ENCODE measurements at places on chromosomes 5 and 9.

GRCh38 chr5:156435101-156435500, 108.1 kb downstream of the SGCD start:
- peaks cover 6% of the 10 kb centered on the region for H3K27me3 ChIP-seq
- no peak overlapping the region for H3K4me3 ChIP-seq
- no peak overlapping the region for H3K27ac ChIP-seq
- no peaks in the 10 kb centered on the region for H3K36me3 ChIP-seq
- H3K4me1 ChIP-seq, result no peaks in the 10 kb centered on the region

DNA sequence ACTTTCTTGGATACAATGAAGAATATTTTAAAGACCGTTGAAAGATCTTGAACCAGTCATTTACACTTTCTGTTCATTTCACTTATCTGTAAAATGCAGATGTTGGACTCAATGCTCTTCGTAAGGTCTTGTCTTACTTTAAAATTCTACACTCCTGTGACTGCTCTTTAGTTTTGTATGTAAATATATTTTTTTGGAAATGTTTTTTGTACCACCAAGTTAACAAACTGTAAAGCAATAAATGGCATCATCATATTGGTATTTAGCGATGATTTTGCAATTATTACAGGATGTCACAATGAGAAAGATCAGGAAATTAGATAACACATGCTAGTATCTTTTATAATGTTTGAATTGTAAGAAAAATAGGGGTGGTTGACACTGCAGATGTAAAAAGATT, 80.8 kb upstream of the GNAQ start:
- no peaks in the 10 kb centered on the region for H3K27me3 ChIP-seq
- no peak for DNase-seq
- H3K27ac ChIP-seq, result no peak overlapping the region
- peaks cover 3% of the 10 kb centered on the region for H3K4me1 ChIP-seq
- no peak overlapping the region for H3K4me3 ChIP-seq

DNA sequence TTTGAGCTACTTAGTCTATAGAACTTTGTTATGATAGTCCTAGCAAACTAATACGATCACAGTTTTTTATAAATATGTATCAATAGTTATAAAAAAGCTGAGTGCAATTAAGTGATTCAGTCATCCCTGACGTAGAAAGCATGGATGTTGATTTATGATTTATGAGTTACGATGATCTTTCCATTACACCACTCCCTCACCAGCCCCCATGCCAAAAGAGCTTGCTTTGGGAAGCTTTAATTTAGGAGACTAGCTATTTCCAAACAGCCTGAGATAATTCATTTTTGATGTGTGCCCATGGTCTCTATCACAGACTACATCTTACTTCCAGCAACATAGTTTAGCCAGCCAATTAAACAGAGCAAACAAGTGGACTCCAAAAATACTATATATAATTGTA, 256.8 kb downstream of the GABRG2 start:
- no peaks in the 10 kb centered on the region for H3K36me3 ChIP-seq
- no peak for DNase-seq
- no peaks in the 10 kb centered on the region for H3K27me3 ChIP-seq

DNA sequence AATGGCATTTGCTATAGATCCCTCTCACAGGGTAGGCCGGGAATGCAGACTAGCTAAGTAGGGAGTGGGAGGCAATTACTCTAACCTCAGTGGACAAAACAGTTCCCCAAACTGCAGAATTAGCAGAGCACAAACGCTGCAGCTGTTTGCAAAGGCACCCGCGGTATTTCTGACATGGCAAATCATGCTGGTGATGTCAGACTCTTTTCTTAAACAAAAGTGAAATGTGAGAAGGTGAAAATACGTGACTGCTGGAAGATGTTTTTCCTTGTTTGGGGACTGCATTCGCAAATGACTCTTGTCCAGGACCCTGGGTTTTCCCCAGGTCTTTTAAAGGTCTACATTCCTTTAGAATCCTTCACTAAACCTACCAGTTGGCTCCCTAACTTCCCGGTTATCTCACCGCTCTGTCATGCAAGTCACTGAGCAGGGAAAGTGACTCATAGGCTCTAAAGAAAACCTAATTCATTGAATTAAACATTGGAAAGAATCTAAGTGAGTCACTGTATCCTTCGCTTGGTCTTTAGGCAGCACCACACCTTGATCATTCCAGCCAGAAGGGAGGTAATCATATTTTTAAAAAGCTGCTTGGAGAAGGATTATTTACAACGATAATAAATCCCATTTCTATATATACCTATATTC, 91.5 kb upstream of the DNAH5 start:
- no peaks in the 10 kb centered on the region for H3K36me3 ChIP-seq
- peaks cover 11% of the 10 kb centered on the region for H3K27me3 ChIP-seq
- no peak for DNase-seq
- no peak overlapping the region for H3K27ac ChIP-seq

GRCh38 chr9:14062586-14063221, 251.2 kb downstream of the NFIB start:
- no peaks in the 10 kb centered on the region for H3K36me3 ChIP-seq
- no peaks in the 10 kb centered on the region for H3K27me3 ChIP-seq
- no peak for DNase-seq
- H3K4me1 ChIP-seq, result no peaks in the 10 kb centered on the region
- H3K4me3 ChIP-seq, result no peak overlapping the region

DNA sequence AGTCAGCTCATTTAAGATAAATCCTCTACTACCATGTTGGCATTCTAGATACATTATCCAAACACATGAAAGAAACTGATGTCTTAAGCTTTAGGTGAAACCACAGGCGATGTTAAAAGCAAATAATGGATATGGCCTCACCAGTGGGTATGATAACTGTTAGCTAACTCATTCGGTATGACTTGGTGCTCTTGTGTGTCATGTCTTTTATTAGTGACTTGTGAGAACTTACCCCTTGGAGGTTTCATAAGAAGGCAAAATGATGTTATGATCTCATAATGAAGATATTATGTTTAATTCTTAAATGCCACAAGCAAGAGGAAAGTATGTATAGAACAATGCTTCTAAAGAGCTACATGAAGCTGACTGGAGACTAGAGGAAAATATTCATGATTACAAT, 1227.0 kb downstream of the EFNA5 start:
- no peak overlapping the region for H3K27ac ChIP-seq
- no peaks in the 10 kb centered on the region for H3K36me3 ChIP-seq
- H3K4me1 ChIP-seq, result peaks cover 1% of the 10 kb centered on the region
- no peak overlapping the region for H3K4me3 ChIP-seq
- H3K27me3 ChIP-seq, result no peaks in the 10 kb centered on the region

GRCh38 chr5:135208555-135208902, 174.5 kb upstream of the PITX1 start:
- peaks cover 1% of the 10 kb centered on the region for H3K36me3 ChIP-seq
- no peak overlapping the region for H3K4me3 ChIP-seq
- no peak for DNase-seq
- H3K27me3 ChIP-seq, result peaks cover 21% of the 10 kb centered on the region
- peaks cover 3% of the 10 kb centered on the region for H3K4me1 ChIP-seq

DNA sequence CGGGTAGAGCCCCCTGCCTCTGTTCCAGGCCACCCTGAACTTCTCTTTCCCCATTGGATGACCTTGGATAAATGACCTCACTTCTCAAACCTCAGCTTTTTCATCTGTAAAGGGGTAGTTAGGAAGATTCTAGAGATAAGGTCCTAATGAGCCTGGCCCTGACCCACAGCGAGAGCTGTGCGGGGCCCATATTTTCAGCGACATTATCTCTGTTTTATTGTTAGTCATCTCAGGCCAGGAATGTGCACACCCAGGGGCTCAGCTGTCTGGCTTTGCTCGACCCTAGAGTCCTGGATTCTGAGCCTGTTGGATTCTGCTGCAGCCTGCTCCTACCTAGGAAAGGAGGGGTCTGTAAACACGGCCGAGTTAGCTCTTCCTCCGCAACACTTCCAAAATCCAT, 81.2 kb upstream of the LMX1B start:
- no peak overlapping the region for H3K4me3 ChIP-seq
- no peaks in the 10 kb centered on the region for H3K36me3 ChIP-seq
- H3K27ac ChIP-seq, result no peak overlapping the region
- H3K4me1 ChIP-seq, result no peaks in the 10 kb centered on the region
- H3K27me3 ChIP-seq, result peaks cover 3% of the 10 kb centered on the region
